Upper lobe of right lung (tissue), 1 donor: ENCODE measurements at places on chromosomes 2 and 18. TPM values are rescaled to one million over a fixed set of nuclear protein-coding genes. Genes with fewer than 3 reads are reported as not detected.

Gene COBLL1
- 95.3 TPM for total RNA-seq

Gene PIGN
- total RNA-seq: 25.2 TPM

Gene MAL
- total RNA-seq: 21.2 TPM

Gene ANO7
- total RNA-seq: 2.1 TPM

Gene ADD2
- 1.4 TPM for total RNA-seq

DNA sequence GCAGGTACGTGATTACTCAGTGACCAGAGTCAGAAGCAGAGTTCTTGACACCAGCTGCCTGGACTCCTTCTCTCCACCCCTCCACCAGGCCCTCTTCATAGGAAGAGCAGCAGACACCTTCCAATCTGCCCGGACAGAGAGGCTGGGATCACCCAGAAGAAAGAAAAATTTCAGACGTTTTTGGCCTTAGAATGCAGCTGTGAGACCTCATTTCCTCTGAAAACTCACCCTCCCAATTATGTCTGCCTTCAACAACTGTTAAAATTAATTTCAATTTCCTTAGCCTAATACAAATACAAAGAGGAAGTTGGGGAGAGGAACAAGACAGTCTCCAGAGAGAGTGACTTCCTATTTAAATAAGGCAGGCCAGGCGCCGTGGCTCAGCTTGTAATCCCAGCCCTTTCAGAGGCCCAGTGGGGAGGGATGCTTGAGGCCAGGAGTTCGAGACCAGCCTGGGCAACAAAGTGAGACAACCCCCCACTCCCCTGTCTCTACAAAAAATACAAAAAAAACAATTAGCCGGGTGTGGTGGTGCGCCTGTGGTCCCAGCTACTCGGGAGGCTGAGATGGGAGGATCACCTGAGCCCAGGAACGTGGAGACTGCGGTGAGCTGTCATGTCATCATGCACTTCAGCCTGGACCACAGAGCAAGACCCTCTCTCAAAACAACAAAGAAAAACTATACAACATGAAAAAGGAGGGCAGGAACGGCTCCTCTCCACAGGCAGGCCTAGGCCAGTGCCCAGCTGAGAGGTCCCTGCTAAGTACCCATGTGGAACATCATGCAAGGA lies 1.6 kb downstream of the SLC66A2 start:
- H3K36me3 ChIP-seq: no peaks in the 10 kb centered on the region
- peak overlapping the region; percentile 76 for H3K4me3 ChIP-seq
- DNase-seq: no peak
- H3K27ac ChIP-seq: peak overlapping the region; percentile 81
- no peaks in the 10 kb centered on the region for H3K27me3 ChIP-seq
- peaks cover 39% of the 10 kb centered on the region for H3K4me1 ChIP-seq

DNA sequence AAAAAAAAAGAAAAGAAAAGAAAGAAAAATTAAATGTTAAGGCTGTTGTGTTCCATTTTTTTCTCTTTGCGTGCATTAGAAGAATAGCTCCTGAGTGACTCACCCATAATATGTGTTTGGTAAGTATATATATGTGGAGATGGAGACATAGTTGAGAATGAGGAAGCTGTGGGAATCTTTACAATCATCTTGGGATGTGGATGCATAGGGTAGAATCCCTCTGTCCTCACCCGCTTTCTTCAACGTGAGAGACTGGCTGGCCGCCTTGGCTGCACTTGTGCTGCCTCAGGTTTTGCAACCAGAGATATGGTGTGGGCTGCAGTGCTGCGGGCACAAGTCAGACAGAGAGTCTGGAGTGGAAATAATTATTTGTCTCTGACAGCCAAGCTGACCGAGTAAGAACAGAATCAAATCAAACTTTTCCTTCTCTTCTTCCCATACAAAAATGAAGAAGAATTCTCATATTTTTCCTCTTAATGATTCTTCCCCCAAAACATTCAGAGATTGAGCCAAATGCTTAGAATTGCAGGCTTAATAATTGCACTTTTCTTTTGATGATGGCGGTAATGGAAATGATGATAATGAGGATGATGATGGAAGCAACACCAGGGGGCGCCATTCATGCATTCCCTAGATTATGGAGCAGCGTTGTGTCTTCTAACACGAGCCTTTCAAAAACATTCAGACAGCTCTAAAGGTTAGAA lies 48.5 kb downstream of the SERPINB7 start:
- no peak overlapping the region for H3K4me3 ChIP-seq
- no peaks in the 10 kb centered on the region for H3K36me3 ChIP-seq
- H3K27ac ChIP-seq: no peak overlapping the region
- no peaks in the 10 kb centered on the region for H3K4me1 ChIP-seq

- no peaks in the 10 kb centered on the region for H3K36me3 ChIP-seq
- DNase-seq: no peak
- no peak overlapping the region for H3K27ac ChIP-seq
- H3K4me1 ChIP-seq: no peaks in the 10 kb centered on the region
- H3K27me3 ChIP-seq: no peaks in the 10 kb centered on the region
- H3K4me3 ChIP-seq: no peak overlapping the region
Measured at GRCh38 chr18:32911660-32912284, 138.9 kb upstream of the KLHL14 start.

GRCh38 chr2:195508139-195508455 lies 148.9 kb upstream of the SLC39A10 start:
- no peaks in the 10 kb centered on the region for H3K27me3 ChIP-seq
- no peaks in the 10 kb centered on the region for H3K36me3 ChIP-seq
- H3K4me1 ChIP-seq: no peaks in the 10 kb centered on the region
- no peak overlapping the region for H3K4me3 ChIP-seq

- no peaks in the 10 kb centered on the region for H3K27me3 ChIP-seq
- H3K36me3 ChIP-seq: no peaks in the 10 kb centered on the region
- H3K4me3 ChIP-seq: no peak overlapping the region
- H3K4me1 ChIP-seq: peaks cover 20% of the 10 kb centered on the region
- no peak for DNase-seq
Measured at GRCh38 chr2:216596236-216596979, 36.8 kb upstream of the IGFBP2 start.

- H3K4me3 ChIP-seq: no peak overlapping the region
- H3K27me3 ChIP-seq: no peaks in the 10 kb centered on the region
- peak; percentile 40 for DNase-seq
- peaks cover 32% of the 10 kb centered on the region for H3K4me1 ChIP-seq
Measured at GRCh38 chr18:48550101-48550729, 11.4 kb downstream of the CTIF start.

DNA sequence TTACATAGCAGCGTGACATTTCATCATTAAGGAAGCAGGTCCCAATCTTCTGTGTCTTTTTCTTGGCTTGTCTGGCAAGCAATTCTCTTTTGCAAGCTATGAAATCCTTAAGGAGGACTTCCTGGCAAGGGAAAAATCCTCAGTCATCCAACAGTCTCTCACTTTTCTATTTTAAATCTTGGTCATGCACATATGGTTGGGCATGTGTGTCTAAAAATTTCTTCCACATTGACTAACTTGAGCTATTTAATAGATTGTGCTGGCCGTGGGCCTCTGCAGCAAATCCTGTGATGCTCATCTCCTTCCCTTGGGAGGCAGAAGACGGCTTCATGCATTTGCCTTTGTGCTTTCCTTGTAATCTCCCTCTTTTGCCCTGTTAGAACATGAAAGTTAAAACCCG lies 634.3 kb upstream of the FANCL start:
- H3K27me3 ChIP-seq: no peaks in the 10 kb centered on the region
- no peak overlapping the region for H3K27ac ChIP-seq
- no peaks in the 10 kb centered on the region for H3K4me1 ChIP-seq
- no peak overlapping the region for H3K4me3 ChIP-seq
- H3K36me3 ChIP-seq: no peaks in the 10 kb centered on the region

GRCh38 chr2:191333911-191334357 lies 88.7 kb downstream of the MYO1B start:
- no peaks in the 10 kb centered on the region for H3K27me3 ChIP-seq
- H3K4me3 ChIP-seq: no peak overlapping the region
- peaks cover 10% of the 10 kb centered on the region for H3K4me1 ChIP-seq
- DNase-seq: no peak

DNA sequence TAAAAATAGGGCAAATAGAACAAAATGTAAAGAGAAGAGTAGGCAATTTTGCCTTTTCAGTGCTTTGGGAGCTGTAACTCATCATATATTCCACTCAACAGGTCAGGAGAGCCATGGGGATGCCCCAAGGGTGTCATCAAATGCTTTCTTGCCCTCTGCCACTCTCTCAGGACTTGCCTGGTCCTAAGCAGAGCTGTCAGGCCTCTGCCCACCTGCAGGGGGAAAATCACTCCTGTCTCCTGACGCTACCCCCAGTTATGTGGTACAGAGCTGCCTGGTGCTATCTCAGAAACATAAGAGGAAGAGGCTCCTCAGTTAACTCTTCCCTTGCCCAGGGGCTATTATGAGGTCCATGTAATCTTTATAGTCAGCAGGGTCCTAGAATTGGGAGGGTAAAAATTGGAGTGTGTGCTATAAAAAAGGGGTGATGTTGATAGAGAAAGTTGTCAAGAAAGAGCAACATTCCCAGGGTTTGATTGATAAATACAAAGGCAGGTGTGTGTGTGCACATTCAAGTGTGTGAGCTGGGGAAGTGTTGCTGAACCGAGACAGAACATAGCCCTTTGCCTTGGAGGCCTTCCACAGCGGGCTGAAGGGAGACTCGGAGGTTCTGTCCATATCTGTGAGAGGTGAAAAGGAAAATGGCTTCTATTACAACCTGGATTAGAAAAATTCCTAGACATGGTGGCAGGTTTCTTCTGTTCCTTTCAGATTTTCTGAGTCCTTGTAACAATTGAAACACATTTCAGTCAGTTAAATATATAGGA lies 25.4 kb downstream of the PTPRM start:
- H3K36me3 ChIP-seq: no peaks in the 10 kb centered on the region
- no peak overlapping the region for H3K27ac ChIP-seq
- no peak overlapping the region for H3K4me3 ChIP-seq
- DNase-seq: no peak

GRCh38 chr2:210477496-210477895 lies 937 bp upstream of the LANCL1 start:
- DNase-seq: no peak
- H3K27me3 ChIP-seq: no peaks in the 10 kb centered on the region
- H3K4me3 ChIP-seq: peak overlapping the region; percentile 73
- peaks cover 5% of the 10 kb centered on the region for H3K36me3 ChIP-seq

GRCh38 chr2:106343274-106343673 lies 124.9 kb downstream of the RGPD3 start:
- no peak for DNase-seq
- H3K4me1 ChIP-seq: no peaks in the 10 kb centered on the region
- no peaks in the 10 kb centered on the region for H3K36me3 ChIP-seq
- no peak overlapping the region for H3K4me3 ChIP-seq

DNA sequence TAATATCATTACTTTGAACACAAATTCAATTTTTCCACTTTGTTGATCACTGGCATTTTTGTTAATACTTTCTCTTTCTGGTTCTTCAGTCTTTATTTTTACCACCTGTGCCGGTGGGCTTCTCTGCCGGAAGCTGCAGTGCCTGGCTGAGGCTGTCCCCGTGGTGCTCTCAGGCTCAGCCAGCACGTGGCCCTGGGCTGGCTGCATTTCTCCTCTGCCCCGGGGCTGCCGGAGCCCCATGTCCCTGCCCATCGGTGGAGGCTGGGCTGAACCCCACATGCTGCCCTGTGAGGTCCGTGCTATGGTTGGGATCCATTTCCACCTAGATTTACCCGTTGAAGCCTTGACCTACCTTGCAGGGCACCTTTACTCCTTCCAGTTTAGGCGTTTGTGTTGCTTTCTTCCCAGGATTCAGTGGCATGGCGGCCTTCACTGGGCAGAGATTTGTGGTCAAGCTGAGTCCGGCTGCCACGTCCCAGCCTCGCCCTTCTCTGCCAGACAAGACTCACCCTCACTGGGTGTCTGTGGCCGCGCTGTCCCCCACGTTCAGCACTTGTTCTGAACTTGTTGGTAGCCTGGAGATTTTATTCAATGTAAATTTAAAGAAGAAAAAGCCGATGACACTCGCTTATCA lies 12.8 kb upstream of the TMEM18 start:
- H3K4me1 ChIP-seq: peaks cover 6% of the 10 kb centered on the region
- no peak for DNase-seq
- H3K27ac ChIP-seq: no peak overlapping the region
- no peak overlapping the region for H3K4me3 ChIP-seq
- H3K27me3 ChIP-seq: peaks cover 5% of the 10 kb centered on the region
- H3K36me3 ChIP-seq: no peaks in the 10 kb centered on the region

DNA sequence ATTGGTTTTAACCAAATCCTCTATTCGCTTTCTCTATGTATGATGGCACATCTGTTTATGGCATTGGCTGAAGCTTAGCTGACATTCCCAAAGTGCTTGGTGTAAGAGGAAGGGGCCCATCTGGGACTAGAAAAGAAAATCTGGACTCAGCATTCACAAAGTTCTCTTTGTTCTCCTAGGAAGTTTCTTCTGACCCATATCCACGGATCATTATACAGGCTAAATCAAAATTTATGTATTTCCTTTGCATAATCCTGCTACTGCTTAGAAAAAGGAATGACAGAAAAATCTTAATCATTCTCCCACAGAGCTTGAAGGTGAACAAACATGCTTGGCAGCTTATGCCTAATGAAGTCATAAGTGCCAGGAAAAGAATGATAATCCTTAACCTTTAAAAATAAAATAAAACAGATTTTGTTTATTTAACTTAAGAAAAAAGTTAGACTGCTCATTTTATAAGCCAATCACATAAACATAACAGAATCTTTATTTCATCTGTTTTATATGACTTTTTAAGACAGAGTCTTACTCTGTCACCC lies 88.4 kb downstream of the NYAP2 start:
- H3K4me1 ChIP-seq: no peaks in the 10 kb centered on the region
- H3K36me3 ChIP-seq: no peaks in the 10 kb centered on the region
- H3K4me3 ChIP-seq: no peak overlapping the region
- no peak overlapping the region for H3K27ac ChIP-seq
- no peaks in the 10 kb centered on the region for H3K27me3 ChIP-seq
- DNase-seq: no peak

DNA sequence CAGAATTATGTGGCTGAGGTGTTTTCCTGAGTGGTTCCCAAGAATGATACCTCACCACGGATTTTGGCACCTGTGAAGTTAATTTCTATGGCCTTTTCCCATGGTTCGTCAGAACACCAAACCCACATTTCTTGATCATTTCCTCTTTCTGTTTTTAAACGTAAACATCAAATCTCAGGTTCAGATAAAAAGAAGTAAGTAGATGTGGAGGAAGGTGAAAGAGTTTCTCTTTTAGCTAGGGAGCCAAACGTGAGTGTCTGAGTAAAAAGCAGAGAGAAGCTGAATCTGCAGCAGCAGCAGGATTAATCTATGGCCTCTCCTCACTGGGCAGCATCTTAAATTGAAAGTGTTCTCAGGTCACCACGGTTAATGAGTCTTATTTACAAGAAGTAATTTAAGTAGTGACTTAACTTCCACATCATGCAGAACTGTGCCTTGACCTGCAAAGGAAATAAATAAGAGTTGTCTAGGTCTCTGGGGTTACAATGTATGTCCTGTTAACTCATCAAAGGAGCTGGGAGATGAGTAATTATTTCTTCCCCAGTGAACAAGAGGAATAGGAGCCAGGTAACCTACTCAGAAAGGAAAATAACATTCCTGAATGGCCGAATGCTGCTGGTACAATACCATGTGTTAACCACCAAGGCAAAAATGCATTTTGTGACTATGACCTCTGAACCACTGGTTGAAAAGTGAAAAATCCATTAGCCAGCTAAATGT lies 139.6 kb upstream of the NETO1 start:
- no peaks in the 10 kb centered on the region for H3K27me3 ChIP-seq
- H3K4me1 ChIP-seq: no peaks in the 10 kb centered on the region
- no peak overlapping the region for H3K27ac ChIP-seq
- no peak overlapping the region for H3K4me3 ChIP-seq
- DNase-seq: no peak
- no peaks in the 10 kb centered on the region for H3K36me3 ChIP-seq

- peaks cover 45% of the 10 kb centered on the region for H3K4me1 ChIP-seq
- no peak for DNase-seq
- no peaks in the 10 kb centered on the region for H3K27me3 ChIP-seq
- H3K27ac ChIP-seq: peak overlapping the region; percentile 36
- no peaks in the 10 kb centered on the region for H3K36me3 ChIP-seq
Measured at GRCh38 chr2:25290811-25291495, 50.8 kb downstream of the DNMT3A start.
